GM23338 (cell line): ENCODE measurements at places on chromosomes 4 and X. TPM values are rescaled to one million over a fixed set of nuclear protein-coding genes. Genes with fewer than 3 reads are reported as not detected.

DNA sequence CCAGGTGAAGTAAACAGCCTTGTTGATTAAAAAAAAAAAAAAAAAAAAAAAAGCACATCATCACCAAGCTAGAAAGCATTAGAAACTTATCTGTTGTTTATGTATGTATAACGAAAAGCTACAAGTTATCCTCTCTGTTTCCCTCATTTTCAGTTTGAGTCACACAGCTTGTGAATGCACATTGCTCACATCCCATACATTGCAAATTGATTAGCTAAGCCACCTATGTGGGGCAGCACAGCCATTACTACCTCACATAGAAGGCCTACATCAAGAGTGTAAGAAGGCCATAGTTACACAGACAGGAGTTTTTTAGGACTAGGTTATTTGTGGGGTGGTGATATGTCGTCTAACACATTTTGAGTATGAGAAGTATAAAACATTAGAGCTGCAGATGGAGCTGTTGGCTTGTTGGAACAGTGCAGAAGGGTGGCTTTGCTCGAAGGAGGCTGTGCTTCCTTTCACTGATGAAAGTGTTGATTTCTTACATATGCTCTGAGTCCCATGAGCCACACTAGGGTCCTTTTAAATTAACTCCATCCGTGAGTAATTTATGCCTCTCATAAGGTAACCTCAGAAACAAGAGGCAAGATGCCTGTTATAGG lies 431.6 kb downstream of the GABRG1 start:
- no peak overlapping the region for H3K27ac ChIP-seq
- DNase-seq, result peak; percentile 13
- H3K4me1 ChIP-seq, result no peaks in the 10 kb centered on the region
- H3K27me3 ChIP-seq, result no peaks in the 10 kb centered on the region

GRCh38 chrX:150508018-150508417 lies 60.4 kb upstream of the MTM1 start:
- H3K4me1 ChIP-seq, result peaks cover 10% of the 10 kb centered on the region; the same call in 1 of the 2 replicates
- H3K27me3 ChIP-seq, result no peaks in the 10 kb centered on the region
- H3K27ac ChIP-seq, result peak overlapping the region; percentile 97
- no peak for DNase-seq
- peak overlapping the region; percentile 42; the same call in 1 of the 2 replicates for H3K4me3 ChIP-seq

DNA sequence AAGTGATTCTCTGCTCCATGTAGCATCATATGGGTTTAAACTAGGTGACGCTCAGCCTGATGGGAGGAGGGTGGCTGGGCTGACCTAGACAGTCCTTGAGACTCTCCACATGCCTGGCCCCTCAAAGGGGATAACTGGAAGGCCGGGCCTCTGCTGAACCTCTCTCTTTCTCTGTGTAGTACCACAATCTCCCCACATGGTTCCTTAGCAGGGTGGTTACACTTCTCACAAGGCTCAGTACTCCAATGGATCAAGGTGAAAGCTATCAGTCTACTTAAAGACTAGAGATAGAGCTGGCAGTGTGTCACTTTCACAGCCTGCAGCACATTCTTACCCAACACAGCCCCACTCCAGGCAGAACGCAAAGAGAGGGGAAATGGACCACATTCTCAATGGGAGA lies 80.4 kb downstream of the LDB2 start:
- peak overlapping the region; percentile 57 for H3K27ac ChIP-seq
- peak; percentile 80 for DNase-seq
- H3K4me1 ChIP-seq, result peaks cover 56% of the 10 kb centered on the region
- H3K4me3 ChIP-seq, result no peak overlapping the region
- no peaks in the 10 kb centered on the region for H3K36me3 ChIP-seq

- no peaks in the 10 kb centered on the region for H3K36me3 ChIP-seq
- no peak overlapping the region for H3K27ac ChIP-seq
- no peaks in the 10 kb centered on the region for H3K4me1 ChIP-seq
- no peak overlapping the region for H3K4me3 ChIP-seq
- no peak for DNase-seq
Observed at GRCh38 chr4:10163296-10163695, 46.7 kb upstream of the WDR1 start.

GRCh38 chr4:55931833-55932232 lies 16.9 kb upstream of the CEP135 start:
- peaks cover 9% of the 10 kb centered on the region for H3K4me1 ChIP-seq
- no peaks in the 10 kb centered on the region for H3K27me3 ChIP-seq

Gene SLITRK2
- 0.04 and 0.10 TPM in 2 replicates for total RNA-seq

GRCh38 chr4:2261110-2261852 lies 628 bp downstream of the MXD4 start:
- H3K36me3 ChIP-seq, result no peaks in the 10 kb centered on the region
- H3K4me3 ChIP-seq, result peak overlapping the region; percentile 77
- peak; percentile 68 for DNase-seq

DNA sequence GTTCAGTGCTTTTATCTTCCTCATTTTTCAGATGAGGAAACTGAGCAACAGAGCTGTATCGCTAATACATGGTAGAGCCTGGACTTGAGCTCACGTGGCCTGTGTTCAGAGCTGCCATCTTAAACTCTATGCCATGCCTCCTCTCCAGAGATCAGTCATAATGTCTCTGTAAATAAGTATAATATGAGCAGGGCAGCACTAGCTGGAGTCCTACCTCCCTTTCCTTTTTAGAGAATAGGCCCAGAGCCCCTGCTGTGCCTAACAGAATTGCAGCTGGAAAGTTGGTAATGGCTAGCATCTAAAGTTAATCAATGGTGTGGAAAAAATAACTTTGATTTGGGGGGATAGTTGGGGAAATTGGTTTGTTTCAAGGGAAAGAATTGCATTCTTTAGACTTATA lies 20.4 kb downstream of the CASP6 start:
- H3K36me3 ChIP-seq, result no peaks in the 10 kb centered on the region
- H3K4me1 ChIP-seq, result peaks cover 23% of the 10 kb centered on the region
- 0 out of 2 replicates have a peak overlapping the region, but pooled peaks have one; percentile 14 for H3K4me3 ChIP-seq
- peak; percentile 61 for DNase-seq
- no peaks in the 10 kb centered on the region for H3K27me3 ChIP-seq

- no peak overlapping the region for H3K4me3 ChIP-seq
- no peak overlapping the region for H3K27ac ChIP-seq
- no peaks in the 10 kb centered on the region for H3K27me3 ChIP-seq
- no peak for DNase-seq
- peaks cover 4% of the 10 kb centered on the region; the same call in 1 of the 2 replicates for H3K36me3 ChIP-seq
Observed at GRCh38 chr4:143246977-143247376, 62.3 kb downstream of the USP38 start.

- no peaks in the 10 kb centered on the region for H3K36me3 ChIP-seq
- no peaks in the 10 kb centered on the region for H3K27me3 ChIP-seq
- DNase-seq, result peak; percentile 15
- H3K4me3 ChIP-seq, result no peak overlapping the region
- no peak overlapping the region for H3K27ac ChIP-seq
Observed at GRCh38 chrX:85569096-85569495, 189.6 kb upstream of the POF1B start.

DNA sequence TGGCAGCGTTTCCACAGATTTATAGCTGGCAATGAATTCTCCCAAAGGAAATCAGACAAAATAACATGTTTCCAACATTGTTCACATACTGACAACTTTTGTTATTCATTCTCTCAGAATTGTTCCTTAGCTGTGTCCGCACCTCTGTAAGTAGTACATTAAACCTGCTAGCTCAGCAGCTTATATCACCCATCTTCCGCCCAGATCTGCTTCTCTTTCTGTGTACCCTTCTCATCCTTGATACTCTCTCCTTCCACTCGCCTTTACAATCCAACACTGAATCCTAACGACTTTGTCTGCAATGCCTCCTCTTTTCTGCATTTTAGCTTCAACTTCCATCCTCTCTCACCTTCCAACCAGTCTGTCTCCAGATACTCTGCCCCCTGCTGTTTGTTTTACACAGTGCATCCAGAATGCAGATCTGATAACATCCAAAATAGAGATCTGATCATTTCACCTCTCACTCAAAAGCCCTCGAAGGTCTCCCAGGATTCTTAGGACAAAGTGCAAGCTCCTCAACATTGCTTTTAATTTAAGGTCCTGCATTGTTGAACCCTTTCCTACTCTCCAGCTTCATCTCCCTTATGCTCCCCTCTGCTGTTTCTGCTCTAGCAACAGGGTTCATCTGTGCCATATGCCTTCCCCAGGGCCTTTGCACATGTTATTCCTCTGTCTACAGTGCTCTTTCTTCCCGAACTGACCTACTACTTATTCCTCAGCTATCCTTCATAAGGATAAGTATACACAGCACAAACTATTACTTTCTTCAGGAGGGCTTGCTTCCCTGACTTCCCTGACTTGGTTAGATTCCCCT lies 67.3 kb upstream of the VBP1 start:
- no peaks in the 10 kb centered on the region for H3K36me3 ChIP-seq
- H3K4me3 ChIP-seq, result no peak overlapping the region
- H3K27ac ChIP-seq, result no peak overlapping the region
- H3K4me1 ChIP-seq, result no peaks in the 10 kb centered on the region
- peak; percentile 65 for DNase-seq

GRCh38 chr4:163988391-163988790 lies 493.9 kb downstream of the TMA16 start:
- H3K27ac ChIP-seq, result no peak overlapping the region
- no peak overlapping the region for H3K4me3 ChIP-seq
- no peaks in the 10 kb centered on the region for H3K27me3 ChIP-seq
- no peak for DNase-seq

Gene PGRMC1
- 370 and 380 TPM in 2 replicates for total RNA-seq

DNA sequence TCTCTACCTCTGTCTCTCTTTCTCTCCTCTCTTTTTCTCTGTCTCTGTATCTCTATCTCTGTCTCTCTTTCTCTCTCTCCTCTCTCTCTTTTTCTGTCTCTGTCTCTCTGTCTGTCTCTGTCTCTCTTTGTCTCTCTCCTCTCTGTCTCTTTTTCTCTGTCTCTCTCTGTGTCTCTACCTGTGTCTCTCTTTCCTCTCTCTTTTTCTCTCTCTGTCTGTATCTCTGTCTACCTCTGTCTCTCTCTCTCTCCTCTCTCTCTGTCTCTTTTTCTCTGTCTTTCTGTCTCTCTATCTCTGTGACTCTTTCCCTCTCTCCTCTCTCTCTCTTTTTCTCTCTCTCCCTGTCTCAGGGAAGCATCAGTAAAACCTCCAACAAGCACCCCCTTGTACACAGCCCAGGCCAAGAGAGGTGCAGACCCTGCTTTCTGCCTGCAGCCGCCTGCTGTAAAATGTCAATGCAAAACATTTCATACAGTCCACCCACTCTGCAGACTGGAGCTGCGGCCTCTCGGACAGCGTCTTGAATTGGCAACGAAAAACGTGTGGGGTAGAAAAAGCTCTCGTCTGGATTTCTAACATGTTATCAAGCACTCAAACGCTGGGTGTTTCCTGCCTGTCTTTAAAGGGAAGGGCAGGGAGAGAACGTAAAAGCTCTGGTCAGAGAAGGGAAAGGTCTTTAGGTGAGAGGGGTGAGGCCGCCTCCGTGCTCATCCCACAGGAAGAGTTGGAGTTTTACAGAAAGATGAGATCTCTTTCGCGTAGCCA lies 3.7 kb upstream of the SHOX start:
- 0 out of 2 replicates have a peak overlapping the region, but pooled peaks have one; percentile 26 for H3K4me3 ChIP-seq
- peaks cover 23% of the 10 kb centered on the region; the same call in 1 of the 2 replicates for H3K4me1 ChIP-seq
- H3K36me3 ChIP-seq, result no peaks in the 10 kb centered on the region

DNA sequence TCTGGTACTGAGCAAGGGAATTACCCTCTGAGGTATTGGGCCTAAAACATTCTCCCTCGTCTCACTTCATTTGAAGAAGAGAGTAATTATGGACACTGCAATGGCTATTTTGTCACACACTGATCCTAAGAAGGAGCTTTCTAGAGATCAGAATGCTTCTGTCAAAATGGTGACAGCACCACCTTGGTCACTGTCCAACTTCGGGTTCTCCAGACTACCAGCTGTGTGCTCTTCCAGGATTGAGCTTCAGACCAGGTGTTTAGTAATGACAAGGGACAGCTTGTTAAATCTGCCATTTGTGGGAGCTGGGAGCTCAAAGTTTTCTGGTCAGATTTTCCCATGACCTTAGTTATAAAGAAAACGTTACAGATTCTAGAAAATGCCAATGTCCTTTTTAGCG lies 105.4 kb downstream of the POLA1 start:
- no peak overlapping the region for H3K27ac ChIP-seq
- DNase-seq, result no peak
- no peaks in the 10 kb centered on the region for H3K4me1 ChIP-seq
- H3K27me3 ChIP-seq, result no peaks in the 10 kb centered on the region

DNA sequence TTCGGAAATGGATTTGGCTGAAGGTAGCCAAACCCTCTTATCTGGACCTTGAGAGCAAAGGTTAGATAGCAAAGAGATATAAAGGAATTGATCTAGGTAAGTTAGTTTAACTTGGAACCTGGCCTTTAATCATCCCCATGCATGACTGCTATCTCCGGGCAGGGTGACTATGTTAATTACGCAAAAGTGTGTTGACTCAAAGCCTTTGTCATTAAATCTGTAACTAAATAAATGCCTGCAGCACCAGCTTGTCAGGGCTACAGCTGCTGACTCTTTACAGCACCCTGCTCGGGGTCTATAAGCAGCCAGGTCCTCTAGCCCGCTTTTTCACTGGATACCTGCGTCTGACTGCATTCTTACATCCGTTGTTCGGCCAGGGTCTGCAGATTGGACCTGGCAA lies 201.7 kb downstream of the TBCK start:
- peak; percentile 54 for DNase-seq
- H3K27me3 ChIP-seq, result no peaks in the 10 kb centered on the region
- no peak overlapping the region for H3K4me3 ChIP-seq
- H3K27ac ChIP-seq, result no peak overlapping the region

DNA sequence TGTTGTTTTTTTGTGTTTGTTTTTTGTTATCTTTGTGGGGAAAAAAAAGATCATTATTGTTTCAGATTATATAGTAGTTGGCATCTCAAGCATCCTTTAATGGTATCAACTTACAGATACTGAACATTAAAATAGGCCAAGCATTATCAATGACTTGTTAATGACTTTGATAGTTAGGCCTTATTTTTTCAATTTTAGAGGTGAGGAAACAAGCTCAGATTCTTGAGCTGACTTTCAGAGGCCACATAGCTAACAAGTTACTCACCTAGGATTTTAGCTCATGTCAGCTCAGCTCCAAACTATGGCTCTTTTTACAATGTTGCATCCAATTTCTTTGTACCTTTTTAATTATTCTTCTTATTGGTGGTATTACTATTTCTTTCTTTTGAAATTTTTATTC lies 471 bp upstream of the PLAC8 start:
- no peak overlapping the region for H3K27ac ChIP-seq
- H3K27me3 ChIP-seq, result no peaks in the 10 kb centered on the region
- H3K36me3 ChIP-seq, result no peaks in the 10 kb centered on the region
- DNase-seq, result peak; percentile 6
- H3K4me1 ChIP-seq, result peaks cover 20% of the 10 kb centered on the region

Gene CDKL5
- total RNA-seq, result 13.7 and 14.1 TPM in 2 replicates

DNA sequence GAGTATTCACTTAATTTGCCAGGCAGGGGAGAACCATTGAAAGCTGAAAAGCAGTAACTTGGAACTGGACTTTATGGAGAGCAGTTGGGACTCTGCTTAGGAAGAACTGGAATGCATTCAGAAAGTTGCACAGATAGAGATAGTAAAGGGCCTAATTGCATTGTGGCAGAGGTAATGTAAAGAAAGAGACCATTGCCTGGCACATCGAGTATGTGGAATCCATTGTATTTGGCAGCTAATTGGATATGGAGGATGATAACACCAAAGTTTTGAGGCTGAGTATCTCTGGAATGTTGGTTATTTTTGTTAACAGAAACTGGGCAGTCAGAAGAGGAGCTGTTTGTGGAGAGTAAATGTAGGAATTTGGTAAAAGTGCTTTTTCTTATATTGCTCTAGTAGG lies 169.9 kb downstream of the BMPR1B start:
- peaks cover 14% of the 10 kb centered on the region for H3K4me1 ChIP-seq
- DNase-seq, result no peak
- H3K27me3 ChIP-seq, result no peaks in the 10 kb centered on the region
- no peaks in the 10 kb centered on the region for H3K36me3 ChIP-seq
- H3K4me3 ChIP-seq, result no peak overlapping the region

Gene TEX11
- total RNA-seq, result 0.85 and 1.0 TPM in 2 replicates
